ENCODE measurements at places on chromosomes 6 and 20.

- no peak for DNase-seq
Measured at GRCh38 chr20:39785252-39785917, 823.2 kb downstream of the DHX35 start.

- DNase-seq = peak; percentile 82
Measured at GRCh38 chr20:46051556-46052308, 22.7 kb downstream of the SLC12A5 start.

DNA sequence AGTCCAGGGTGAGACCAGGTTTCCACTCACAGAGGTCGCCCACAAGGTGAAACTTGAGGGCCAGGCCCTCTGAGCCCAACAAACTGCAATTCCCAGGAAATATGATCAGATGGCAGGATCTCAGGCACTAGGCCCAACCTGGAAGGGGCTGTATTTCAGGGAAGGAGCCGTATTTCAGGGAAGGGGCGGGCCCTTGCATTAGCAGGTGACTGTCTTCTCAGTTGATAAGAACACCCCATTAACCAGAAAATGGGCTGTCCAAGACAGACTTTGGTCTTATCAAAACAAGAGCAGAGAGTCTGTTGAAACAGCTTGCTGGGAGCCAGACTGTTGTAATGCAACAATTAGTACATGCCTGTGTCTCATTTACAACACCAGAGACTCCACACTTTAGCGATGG, 10.9 kb upstream of the BNIP5 start:
- no peak for DNase-seq

DNA sequence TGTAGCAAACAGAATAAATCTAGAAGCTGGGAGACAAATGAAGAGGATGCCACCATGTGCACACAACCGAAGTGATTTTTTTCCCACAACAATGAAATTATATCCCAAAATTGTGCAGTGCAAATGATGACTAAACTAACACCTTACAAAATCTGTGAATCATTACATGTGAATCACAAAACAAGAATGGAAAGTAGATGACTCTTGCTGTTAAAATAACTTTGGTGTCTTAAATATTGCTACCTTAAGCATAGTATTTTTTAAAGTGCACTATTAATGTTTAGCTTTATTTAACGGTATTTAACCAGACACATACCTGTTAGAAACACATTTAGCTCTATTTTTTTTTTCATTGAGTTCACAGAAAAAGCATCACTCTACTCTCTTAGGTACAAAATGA, 190.8 kb downstream of the TBC1D32 start:
- DNase-seq = no peak

DNA sequence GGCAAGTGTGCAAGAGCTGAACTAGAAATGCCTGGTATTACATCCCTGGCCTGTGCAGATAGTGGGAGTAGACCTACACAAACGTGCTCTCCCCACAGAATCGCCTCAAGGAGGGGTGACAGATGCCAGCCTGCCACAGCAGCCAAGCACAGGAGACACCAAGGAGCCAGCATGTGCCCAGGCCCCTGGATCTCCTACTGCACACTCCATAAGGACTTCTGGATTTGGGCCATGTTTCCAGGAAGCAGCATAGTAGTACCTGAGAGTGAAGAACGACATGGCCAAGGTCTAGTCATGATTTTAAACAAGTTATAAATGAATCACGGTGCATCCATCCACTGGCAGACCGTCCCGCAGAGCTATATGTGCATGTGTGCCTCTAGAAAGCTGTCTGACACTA, 232.2 kb downstream of the SYNDIG1 start:
- no peak for DNase-seq

DNA sequence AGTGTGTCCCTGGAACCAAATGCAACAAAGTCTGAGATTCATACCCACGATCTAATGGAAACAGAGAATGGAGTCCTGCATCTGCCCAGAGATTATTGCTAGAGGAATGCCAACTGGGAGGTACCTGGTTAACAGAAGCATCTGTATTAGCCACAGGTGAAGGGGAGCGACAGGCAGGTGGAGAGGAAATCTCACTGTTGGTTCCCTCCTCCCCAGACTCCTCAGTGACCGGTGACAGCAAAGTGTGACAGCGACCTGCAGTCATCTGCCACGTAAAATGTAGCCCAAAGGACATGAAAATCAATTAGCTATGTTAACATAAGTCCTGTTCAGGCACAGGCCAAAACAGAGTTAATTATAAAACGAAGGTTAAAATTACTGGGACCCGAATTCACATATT, 336.6 kb downstream of the SYNE1 start:
- no peak for DNase-seq

DNA sequence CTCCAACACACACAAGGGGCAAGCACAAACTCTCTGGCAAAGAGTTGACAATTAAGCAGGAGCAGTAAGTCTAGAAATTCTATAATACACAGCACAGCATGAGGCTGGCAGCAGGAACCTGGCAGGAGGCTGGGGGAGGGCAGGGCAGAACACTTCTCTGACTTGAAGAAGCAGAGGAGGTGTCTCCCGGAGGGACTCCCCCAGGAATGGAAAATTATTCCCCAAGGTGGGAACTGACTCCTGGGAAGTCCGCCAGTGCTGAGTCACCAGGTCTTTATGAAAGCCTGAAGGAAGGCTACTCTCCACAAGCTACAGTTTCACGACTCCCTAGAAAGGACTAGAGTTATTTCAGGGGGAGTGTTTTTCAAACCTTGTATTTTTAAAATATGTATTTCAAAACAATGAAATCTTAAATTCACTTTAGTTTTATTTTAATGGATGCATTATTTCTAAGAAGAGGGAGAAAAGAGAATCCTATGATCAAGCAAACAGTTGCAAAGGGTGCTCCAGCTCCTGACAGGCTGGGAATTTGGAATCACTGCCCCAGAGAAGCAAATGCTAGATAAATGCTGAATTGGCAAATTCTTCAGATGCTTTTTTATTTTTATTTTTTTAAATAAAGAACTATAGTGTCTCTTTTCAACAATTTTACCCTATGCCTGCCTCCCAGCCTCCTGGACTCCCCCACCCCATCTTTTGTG, 192.8 kb downstream of the LY86 start:
- DNase-seq = no peak

DNA sequence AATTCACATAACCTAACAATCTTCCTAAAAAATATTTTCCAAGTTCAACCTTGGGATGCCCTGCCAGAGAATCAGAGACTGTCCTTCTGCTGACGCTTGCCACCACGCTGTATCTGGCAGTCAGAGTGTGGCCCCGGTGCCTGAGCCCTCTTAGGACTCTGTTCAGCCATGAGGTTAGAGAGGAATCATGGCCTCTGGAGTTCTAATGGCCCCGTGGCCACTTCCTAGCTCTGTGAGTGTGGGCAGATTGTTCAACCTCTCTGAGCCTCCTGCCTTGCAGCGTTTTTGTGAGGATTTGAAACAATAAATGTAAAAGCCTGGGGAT, 2.2 kb downstream of the BPHL start:
- no peak for DNase-seq

GRCh38 chr6:118992186-118992795, 57.3 kb upstream of the MCM9 start:
- DNase-seq = no peak

- peak; percentile 43 for DNase-seq
Measured at GRCh38 chr20:26208296-26209091, 511.8 kb upstream of the ZNF337 start.

GRCh38 chr6:33668914-33669313, 42.6 kb downstream of the UQCC2 start:
- no peak for DNase-seq

- no peak for DNase-seq
Measured at GRCh38 chr6:104532462-104532861, 327.3 kb downstream of the HACE1 start.

DNA sequence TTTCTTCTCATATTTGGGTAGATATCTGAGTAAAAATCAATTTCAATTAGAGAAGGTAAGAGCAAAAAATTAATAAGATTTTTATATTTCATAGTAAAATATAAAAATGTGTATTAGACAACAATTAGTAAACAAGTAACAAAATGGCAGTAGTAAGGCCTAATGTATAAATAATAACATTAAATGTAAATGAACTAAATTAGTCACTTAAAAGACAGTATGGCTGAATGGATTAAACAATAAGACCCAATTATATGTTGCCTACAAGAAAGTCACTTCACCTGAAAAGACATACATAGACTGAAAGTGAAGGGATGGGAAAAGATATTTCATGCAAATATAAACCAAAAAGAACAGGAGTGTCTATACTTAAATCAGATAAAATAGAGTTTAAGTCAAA, 147.6 kb downstream of the TRMT11 start:
- no peak for DNase-seq

GRCh38 chr20:38892091-38892981, 33.9 kb upstream of the FAM83D start:
- DNase-seq = no peak

DNA sequence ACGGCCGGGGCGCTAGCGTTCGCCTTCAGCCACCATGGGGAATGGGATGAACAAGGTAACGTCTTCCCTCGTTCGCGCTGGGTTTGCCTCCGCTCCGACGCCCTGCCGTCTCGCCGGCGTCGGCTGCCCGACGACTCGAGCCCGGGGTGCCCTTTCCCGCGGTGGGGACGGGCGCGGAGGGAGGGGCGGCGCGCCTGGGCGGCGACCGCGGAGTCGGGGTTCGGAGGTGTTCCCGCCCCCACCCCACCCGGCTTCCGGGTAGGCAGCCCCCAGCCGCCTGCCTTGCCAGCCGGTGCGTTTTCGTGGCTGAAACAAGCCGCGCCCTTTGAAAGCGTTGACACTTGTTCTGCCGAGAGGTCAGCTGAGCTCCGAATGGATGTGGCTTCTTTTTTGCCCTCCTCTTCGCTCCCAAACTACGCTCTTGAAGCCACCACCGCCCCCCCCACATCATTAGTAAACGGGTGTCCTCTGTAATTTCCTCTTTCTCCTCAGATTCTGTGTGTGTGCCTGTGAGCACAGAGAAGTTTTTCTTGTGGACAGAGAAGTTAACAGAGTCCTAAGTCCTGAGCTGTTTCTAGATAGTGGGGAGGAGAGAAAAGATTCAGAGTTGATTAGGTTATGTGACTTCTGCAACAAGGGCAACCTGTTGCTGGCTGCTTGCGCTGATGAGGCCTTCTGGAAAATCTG, 362 bp downstream of the DUSP22 start:
- no peak for DNase-seq

DNA sequence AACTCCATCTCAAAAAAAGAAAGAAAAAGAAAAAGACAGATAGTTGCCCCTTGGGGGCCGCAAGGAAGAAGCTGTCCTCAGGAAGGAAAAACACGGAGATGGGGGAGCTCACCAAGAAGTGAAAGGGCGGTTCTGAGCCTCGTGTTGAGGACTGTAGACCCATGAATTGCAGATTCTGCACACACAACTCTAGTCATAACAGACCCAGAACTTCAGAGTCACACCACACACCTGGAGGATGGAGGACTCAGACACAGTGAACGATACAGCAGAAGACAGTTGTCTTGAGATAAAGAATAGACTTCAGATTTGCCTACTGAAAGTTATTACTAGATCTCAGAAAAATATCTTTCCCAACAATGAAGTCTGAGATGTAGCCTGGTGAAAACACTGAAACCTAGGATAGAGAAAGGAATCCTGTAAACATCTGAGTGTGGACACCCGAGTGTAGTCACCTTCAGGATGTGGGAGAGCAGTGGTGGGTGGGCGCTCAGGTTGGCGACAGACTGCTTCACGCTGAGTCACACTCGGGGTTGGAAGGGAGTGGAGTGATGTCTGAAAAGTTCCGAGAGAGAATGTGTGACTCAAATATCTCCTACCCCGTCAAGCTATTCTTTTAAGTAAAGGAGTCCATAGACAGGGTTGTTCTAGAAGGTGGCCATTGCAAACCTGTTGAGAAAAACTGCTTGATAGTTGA, 88.1 kb downstream of the MAP3K4 start:
- DNase-seq = no peak

DNA sequence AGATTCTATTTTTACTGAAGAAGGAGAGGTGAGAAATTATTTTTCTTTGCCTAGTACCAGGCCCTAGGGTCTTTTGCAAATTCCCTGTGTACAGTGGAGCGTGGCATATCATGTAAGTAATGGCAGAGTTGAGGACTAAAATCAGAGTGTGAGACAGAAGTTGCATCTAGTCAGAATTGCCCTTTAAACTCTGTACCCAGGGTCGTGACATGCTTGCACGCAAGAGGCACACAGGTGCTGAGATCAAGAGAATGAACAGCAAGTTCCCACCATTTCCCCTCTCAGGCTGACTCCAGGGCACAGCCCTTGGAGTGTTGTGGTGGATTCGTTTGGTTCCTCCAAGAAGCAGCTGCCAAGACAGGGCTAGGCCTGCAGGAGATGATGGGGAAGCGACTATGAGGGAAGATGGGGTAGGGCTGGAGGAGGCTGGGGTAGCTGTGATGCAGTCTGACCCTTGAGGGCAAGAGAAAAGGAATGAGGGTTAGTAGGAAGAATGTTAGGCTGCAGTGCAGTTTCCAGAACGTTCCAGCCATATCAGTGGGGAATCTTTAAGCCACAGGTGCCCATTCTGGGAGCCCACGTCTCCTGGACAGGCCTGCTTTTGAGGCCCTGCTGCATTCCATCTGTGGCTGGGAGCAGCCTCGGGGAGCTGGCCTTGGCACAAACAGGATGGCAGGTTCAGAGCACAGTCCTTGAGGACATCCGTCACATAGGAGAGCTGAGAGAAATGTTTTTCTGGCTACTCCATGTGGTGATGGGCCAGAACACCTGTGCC, 6.9 kb downstream of the NELFCD start:
- DNase-seq = no peak

- DNase-seq = no peak
Measured at GRCh38 chr6:136161950-136162349, 88.2 kb downstream of the MTFR2 start.

DNA sequence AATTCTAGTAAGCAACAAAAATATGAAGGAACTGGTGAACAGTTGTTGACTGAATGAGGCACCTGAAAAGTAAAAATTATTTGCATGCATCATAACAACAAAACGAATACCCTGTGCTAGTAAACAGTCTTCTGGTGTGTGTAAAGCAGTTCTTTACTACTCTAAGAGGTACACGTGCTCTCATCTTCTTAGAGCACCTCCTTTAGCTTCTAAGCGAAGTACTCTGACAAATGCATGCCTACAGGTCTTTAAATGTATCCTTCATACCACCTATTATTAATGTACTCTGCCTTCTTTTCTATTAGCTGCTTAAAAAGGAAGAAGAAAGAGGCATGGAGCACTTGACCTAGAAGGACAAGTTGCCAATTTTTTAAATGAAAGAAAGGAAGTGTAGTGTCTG, 32.2 kb upstream of the MYB start:
- DNase-seq = no peak

GRCh38 chr6:16391451-16391912, 153.1 kb downstream of the GMPR start:
- no peak for DNase-seq

DNA sequence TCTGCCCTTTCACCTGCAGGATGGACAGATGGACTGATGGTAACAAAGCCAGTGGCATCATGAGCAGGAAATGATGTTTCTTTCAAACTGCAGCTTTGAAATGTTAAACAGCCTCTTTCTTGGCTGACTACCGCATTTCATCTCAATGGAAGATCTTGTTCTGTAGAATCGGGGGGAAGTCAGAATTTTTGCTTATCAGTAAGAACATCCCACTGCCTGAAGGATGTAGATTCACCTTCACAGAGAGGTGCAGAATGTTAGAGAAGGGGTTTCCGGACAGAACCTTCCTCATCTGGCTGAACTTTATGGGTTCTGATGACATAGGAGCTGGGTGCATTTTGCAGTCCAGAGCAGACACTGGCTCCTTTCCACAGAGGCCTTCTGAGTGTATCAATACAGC, 32.7 kb downstream of the GGTLC1 start:
- no peak for DNase-seq

- DNase-seq = no peak
Measured at GRCh38 chr6:142326540-142326939, 24.7 kb downstream of the ADGRG6 start.

- no peak for DNase-seq
Measured at GRCh38 chr6:38215651-38216311, 396.3 kb downstream of the ZFAND3 start.

- no peak for DNase-seq
Measured at GRCh38 chr20:58327211-58327610, 17.7 kb downstream of the RAB22A start.

Measured in NCI-H345 (cell line).